ENCODE measurements at places on chromosomes 7 and 10.

DNA sequence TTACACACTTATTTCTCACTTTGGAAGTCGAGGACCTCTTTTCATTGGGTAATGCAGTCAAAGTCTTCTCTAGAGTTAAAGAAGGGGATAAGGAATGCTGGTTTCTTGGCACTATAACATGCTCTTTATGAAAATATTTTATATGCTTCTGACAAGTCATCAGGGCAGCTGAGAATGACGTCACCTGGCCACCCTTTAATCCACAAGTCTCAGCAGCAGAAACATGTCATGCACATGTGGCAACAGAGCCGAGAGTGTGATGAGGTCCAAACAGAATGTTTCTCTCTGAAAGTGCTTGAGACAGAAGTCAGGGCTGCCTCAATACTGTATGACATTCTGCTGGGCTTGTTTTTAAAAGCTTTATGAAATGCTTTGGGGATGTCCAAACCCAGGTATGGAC is 63.5 kb upstream of the C10orf90 start:
- DNase-seq, result no peak

- DNase-seq, result no peak
These were observed 51.0 kb downstream of the COL1A2 start for GRCh38 chr7:94445696-94446194.

GRCh38 chr10:120599200-120599724 is 142.2 kb downstream of the PLPP4 start:
- DNase-seq, result no peak

DNA sequence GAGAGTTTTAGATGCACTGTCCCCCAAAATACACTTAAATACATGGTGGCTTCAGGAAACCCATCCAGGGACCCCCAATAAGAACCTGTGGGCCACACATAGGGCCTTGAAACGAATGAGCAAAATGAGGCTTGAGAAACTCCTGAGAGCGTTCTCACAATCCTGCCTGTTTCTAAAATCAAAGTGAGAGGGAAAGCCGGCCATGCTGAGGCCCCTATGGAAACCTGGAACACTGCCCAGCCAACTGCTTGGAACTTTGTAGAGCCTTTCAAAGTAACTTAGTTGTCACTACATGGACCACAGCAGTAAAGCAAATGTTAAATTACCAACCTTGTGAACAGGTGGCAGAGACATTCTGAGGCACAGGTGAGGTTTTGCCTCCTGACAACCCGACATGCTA is 13.4 kb downstream of the SGMS1 start:
- no peak for DNase-seq

GRCh38 chr10:30992681-30993080 is 39.0 kb downstream of the ZNF438 start:
- DNase-seq, result no peak

DNA sequence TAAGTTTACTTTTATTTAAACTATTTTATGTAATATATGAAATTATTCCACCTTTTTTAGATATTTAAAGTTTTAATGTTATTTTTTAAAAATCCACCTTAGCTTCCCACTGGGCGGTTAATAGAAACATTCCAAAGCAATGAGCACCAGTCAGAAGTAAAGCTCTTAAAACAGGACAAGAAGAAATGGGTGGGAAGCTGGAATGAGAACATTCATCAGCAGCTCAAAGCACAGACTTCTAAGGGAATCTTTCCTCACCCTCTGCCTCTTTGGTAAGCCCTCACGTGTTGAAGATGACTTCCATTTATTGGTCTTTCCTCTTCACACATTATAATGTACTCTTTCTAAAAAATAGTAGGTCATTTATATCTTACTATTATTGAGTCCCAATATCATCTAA is 3.1 kb downstream of the AGMO start:
- DNase-seq, result no peak

DNA sequence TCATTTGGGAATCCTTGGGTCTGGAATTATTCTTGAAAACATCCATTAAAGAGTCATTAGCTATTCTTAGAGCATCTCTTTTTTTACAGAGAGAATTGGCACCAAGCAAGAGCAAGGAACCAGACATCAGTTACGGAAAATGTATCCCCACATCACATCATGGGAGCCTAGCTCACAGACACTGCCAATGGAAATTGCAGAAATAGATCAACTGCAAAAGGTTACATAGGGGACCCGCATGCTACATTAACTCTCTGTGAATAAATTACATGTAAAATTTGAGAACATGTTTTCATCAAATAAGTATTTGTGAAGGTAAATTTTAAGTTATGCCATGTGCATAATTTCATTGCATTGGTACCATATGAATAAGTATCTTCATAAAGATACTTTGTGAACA is 224.8 kb downstream of the ZNF248 start:
- DNase-seq, result no peak

GRCh38 chr10:112710528-112710927 is 239.5 kb upstream of the TCF7L2 start:
- DNase-seq, result no peak

GRCh38 chr7:121037957-121038716 is 49.6 kb downstream of the CPED1 start:
- no peak for DNase-seq

GRCh38 chr7:64602518-64602917 is 39.6 kb upstream of the ZNF680 start:
- no peak for DNase-seq

- no peak for DNase-seq
These were observed 273.9 kb upstream of the MGMT start for GRCh38 chr10:129193148-129193547.

- DNase-seq, result no peak
These were observed 185.2 kb downstream of the SLC25A13 start for GRCh38 chr7:96136600-96137239.

- no peak for DNase-seq
These were observed 55.5 kb upstream of the ATP6V0A4 start for GRCh38 chr7:138853448-138853847.

DNA sequence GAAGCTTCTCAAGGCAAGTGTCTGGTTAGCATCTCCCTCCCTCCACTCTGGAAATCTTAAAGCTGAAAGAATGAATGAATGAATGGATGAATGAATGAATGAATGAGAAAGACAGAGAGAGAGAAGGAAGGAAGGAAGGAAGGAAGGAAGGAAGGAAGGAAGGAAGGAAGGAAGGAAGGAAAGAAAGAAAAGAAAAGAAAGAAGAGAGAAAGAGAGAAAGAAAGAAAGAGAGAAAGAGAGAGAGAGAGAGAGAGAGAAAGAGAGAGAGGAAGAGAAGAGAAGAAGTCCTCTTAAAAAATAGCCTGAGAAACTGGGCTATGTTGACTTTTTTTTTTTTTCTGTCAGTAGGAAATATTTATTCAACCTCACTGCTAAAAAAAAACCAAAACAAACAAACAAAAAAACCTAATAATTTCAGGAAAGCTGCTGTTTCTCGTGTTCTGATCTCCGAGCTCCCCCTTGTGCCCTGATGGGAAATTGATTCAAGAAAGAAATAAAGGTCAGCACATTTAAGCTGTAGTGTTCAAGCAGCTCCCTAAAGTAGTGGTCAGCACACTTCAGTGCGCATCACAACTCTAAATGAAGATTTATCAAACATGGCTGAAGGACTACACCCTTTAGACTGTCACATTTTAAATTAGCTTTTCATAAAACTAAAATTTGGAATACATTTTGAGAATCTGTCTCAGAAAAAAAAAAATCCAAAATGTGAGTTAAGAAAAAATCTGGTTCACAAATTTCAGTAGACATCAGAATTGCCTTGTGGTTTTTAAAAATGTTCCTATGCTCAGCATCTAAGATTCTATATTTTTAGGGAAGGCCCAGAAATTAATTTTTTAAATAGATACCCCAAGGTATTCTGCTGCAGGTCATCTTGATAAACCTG is 154.3 kb downstream of the ELAPOR2 start:
- no peak for DNase-seq

GRCh38 chr10:55628260-55628701 is 732.8 kb downstream of the ZWINT start:
- DNase-seq, result no peak

GRCh38 chr7:107138696-107139420 is 29.9 kb upstream of the HBP1 start:
- DNase-seq, result no peak

- DNase-seq, result no peak
These were observed 49.2 kb upstream of the AGR3 start for GRCh38 chr7:16930946-16931345.

- no peak for DNase-seq
These were observed 227.7 kb downstream of the CUX1 start for GRCh38 chr7:102044984-102045673.

DNA sequence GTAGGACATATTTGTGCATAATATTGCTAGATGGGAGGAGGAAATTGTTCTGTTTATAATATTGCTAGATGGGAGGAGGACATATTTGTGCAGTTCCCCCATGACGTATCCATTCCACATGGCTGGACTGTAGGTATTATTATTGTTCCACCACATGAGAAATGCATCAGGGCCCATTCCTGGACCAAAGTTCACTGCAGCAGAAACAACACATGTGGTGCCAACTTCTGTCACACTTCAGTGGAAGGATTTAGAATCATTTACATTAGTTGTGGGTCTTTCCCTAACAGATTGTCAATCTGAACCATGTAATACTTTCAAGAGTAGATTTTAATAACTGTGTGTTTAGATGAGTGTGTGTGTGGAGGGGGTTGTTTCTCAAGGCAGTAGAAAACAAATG is 32.7 kb upstream of the MACC1 start:
- DNase-seq, result no peak

DNA sequence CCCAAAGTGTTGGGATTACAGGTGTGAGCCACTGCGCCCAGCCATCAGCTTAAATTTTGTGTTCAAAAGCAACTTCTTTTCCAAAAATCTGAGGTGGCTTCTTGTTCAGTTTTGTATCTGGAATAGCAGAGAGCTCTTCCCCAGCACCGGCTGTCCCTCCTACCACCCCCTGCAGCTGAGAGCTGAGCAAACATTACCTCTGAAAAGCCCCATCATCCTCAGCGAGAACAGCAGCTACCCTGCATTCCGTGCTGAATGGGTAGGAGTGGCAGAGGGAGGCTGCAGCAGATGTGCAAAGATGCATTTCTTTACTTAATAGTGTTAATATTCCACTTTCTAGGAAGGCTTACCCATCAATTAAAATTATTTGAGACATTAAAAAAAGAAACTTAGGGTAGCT is 31.8 kb downstream of the CCM2 start:
- no peak for DNase-seq

- DNase-seq, result no peak
These were observed 212.1 kb upstream of the KLF14 start for GRCh38 chr7:130946114-130946513.

DNA sequence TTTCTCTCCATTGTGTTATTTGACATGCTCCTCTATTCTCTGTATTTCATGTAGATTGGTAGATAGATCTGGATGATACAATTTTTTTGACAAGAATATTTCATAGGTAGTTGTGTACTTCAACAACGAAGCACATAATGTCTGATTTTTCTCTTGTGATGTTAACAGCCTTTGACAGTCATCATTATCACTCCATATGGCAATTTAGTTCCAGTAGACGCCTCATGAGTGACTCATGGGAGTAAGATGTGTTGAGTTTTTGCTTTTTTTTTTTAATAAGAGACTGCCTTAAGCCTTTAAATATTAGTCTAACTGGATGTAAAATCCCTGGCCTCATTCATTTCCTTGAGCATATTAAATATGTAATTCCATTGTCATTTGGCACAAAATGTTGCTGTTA is 123.5 kb upstream of the ZNF32 start:
- DNase-seq, result no peak

DNA sequence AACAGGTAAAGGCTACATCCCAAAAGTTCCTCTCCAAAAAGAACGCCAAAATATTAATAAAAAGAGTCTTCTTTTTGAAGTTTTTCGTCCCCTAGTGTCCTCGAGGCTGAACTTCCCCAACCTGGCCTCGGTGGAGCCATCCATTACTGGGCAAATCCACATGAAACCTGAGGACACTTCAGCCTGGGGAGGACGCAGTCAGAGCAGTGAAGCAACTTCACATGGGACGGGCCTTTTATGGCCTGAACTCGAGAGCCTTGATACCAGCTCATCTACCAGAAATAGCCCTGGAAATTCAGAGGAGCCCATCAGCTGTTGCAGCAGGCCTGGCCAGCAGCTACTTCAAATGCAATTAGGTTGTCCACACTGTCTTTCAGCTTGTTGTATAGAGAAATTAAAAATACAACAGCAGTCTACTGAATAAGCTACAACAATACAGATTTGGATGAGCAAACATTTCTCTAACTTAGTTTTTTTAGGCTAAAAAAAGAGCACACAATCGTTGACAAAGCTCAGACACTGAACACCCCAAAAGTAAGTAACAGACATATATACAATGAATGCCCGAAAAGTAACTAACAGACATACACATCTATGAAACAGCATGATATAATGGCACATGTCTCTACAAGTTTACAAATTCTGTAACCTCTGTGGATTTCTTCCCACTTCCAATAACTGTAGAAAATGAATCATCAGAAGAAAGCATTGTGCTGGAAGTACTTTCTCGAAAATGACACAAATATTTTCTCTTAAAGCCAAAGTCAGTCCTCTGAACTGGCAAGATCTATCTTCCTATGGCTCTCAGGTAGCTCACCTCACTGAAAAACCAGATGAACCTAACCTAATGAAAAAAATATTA is at the start of gene SVIL:
Gene SVIL (minus strand): TSS at position 208 of the 862 bp plus-strand sequence. CDS start 79,913 bp downstream, outside the sequence.
- no peak for DNase-seq

DNA sequence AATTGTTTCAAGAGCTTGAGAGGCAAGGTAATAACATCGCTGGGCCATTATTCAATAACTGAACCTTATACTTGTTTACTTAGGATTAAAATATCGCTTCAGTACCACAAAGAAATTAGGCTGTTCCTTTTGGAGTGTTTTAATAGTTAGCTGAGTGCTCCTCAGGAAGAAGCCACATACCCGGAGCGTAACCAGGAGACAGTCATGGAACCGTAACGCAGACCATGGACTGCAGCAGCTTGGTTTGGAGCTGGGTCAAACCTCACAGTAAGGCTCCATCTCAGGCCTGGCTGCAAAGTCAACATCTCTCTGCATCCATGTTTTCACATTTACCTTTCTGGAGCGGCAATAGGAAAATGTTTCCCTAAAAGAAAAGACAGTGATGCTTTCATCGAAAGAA is 599.0 kb downstream of the TNS3 start:
- DNase-seq, result no peak

- peak; percentile 89 for DNase-seq
These were observed 59.8 kb downstream of the COL13A1 start for GRCh38 chr10:69861251-69862240.

- DNase-seq, result no peak
These were observed 21.9 kb downstream of the PSAP start for GRCh38 chr10:71829171-71829570.

GRCh38 chr7:41629711-41630111 is 73.2 kb downstream of the INHBA start:
- DNase-seq, result no peak
